ENCODE measurements at places on chromosomes 4 and X.

- DNase-seq: peak; percentile 14
These were observed 112.0 kb downstream of the SHROOM3 start for GRCh38 chr4:76546759-76547742.

DNA sequence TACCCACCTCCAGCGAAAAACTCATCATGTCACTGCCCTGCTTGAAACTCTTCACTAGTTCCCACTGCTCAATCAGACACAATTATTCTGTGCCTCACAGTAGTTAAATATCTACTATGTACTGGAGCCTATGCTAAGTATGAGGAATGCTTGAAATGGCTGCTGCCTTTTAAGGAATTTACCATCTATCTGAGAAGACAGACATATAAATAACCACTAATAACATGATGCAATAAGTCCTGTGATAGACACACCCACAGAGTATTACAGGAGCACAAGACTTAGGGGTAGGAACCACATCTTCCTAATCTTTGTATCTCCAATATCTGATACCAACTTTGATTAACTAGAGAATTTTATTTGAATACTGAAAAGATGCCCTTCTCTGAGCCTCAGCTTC, 21.1 kb downstream of the SLC25A53 start:
- DNase-seq: no peak

DNA sequence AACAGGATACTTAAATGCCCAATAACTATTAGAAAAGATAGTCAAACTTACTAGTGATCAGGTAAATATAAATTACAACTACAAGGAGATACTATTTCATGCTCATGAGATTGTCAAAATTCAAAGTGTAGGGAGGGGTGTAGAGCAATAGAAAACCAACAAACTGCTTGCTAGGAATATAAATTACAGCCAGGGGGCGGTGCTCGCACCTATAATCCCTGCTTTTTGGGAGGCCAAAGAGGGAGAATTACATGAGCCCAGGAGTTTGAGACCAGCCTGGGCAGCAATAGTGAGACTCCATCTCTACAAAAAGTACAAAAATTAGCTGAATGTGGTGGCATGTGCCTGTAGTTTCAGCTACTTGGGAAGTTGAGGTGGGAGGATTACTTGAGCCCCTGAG, 556.5 kb upstream of the NR3C2 start:
- no peak for DNase-seq

DNA sequence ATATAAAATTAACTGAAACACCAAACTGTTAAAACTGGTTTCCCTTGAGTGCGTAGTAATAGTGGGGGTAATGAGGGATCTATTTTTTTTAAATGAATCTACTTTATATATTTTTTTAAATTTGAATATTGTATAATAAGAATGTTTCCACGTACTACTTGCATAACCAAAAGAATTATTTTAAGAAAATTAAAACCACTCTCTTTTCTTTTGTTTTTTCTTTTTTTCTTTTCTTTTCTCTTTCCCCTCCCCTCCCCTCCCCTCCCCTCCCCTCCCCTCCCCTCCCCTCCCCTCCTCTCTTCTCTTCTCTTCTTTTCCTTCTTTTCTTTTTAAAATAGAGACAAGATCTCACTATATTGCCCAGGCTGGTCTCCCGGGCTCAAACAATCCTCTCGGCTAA, 166.9 kb upstream of the MID1 start:
- no peak for DNase-seq

- no peak for DNase-seq
These were observed 8.7 kb downstream of the PDE6B start for GRCh38 chr4:633976-634598.

GRCh38 chrX:68945603-68946228, 116.9 kb downstream of the EFNB1 start:
- no peak for DNase-seq

GRCh38 chr4:74473155-74473811, 28.3 kb downstream of the AREG start:
- DNase-seq: peak; percentile 7

GRCh38 chr4:40323866-40324265, 11.3 kb upstream of the CHRNA9 start:
- DNase-seq: no peak

DNA sequence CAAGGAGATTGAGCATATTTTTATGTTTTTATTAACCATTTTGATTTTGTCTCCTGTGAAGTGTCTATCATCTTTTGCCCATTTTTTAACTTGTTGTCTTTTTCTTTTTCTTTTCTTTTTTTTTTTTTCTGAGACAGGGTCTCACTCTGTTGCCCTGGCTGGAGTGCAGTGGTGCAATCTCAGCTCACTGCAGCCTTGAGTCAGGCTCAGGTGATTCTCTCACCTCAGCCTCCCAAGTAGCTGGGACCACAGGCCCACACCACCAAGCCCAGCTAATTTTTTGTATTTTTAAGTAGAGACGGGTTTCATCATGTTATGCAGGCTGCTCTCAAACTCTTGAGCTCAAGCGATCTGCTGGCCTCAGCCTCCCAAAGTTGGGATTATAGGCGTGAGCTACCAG, 4.6 kb upstream of the ADD1 start:
- no peak for DNase-seq

DNA sequence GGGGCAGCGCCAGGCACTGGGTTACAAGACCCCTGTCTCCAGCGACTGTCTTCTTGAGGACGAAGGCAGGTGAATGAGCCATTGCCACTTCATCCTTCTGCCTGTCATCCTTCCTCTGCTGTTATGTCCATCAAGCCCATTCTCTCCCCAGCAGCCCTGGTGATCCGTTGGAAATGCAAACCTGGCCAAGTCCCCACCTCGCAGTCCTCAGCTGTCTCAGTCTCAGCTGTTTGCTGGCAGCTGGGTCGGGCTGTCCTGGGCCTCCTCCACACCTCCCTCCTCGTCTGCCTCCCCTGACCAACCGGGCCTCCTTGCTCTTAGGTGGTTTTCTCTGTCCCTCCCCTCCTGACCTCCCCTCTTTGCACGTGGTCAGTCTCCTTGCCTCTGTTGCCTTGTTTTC, 38.0 kb downstream of the PTTG2 start:
- DNase-seq: no peak

DNA sequence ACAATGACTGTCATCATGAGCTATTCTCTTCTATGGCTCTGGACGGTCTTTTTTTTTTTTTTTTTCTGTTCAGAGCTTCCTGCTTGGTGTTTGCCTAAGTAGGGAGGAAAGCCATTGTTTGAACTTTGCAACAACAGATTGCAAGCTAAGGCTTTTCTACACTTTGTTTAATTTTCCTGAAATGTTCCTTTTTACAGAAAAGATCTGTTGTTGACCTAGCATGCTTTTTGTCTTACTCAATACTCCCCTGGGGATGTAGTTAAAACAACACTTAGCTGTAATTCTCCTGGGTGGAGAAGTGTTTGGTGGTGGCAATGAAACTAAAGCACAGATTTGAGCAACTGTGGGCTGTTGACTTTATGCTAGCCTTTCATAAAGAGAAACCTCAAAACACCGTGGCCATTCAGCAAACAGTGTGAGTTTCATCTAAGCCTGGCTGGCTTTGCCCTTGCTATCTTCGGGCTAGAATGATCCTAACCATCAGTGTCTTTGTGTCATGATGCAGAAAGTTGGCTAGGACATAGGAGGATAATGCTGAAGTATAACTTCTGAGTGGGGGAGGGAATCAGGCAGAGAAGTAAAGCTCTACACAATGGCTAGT, 110.5 kb downstream of the ANXA3 start:
- no peak for DNase-seq

DNA sequence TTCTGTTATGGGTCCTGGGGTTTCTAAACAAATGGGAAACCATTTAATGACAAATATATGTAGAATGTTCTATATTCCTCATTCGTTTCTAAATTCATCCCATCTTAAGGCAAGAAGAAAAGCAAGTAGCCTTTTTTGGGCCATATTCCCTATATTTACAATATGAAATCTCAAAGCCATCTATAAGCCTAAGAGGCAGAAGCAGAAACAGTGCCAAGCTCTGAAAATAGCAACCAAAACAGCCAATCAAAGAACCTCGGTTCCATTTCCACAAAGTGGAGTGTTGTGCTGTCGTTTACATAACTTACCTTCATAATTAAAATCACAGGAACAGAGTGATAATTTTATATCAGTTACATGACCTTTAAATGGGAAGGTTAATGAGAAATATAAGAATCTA, 330.6 kb upstream of the GATB start:
- no peak for DNase-seq

GRCh38 chrX:148513661-148514060, 13.2 kb downstream of the AFF2 start:
- DNase-seq: no peak

DNA sequence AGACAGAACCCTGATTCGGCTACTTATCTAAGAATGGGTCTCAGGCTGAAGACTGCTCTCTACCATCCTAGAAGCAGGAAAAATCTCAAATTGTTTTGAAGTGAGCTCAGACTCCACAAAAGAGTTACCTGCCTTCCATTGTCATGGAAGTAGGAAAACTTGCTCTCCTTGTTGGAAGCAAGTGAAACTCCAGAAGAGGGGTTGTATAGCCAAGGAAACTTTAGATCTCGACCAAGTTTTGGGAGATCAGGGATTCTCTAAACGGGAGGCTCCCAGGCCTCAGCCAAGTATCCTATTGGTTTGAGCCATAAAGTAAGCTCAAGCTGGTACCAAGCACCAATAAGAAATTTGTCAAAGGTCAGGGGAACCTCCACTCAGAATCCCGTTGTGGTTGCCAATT, 9.2 kb upstream of the FHDC1 start:
- no peak for DNase-seq

DNA sequence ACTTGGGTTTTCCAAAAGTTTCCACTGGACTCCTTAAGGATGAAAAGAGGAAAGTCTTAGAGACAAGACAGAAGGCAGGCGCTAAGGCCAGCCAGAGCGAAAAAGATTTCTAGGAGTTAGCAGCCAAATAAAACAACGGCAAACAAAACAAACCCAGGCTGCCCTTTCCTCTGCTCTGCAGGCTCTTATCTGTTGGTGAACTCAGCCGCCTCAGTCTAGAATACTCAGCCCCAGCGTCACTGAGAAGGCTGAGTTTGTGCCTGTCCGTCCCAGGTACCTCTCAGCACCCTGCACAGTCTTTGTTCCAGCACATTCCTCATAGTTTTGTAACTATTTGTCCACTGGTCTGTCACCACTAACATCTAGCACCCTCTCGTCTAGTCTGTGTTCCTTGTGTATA, 75.6 kb upstream of the FAM9C start:
- DNase-seq: no peak

DNA sequence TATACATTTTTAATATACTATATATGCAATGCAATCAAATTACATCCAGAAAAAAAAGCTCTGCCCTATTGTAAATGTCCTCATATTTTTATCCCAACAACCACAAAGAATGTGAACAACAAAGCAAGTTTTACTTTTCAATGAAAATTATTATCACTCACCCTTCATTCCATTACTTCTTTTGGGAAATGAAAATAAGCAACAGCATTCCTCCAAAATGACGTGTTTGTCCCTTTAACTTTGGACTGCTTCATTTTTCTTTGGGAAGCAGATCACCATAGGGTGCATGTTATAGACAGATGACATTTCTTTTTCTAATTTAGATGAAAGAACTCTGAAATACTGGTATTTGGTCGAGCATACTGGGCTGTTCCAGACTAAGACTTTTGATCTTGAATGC, 667.1 kb upstream of the BOD1L1 start:
- no peak for DNase-seq

- no peak for DNase-seq
These were observed 9.7 kb upstream of the CDKN2AIP start for GRCh38 chr4:183434666-183435190.

DNA sequence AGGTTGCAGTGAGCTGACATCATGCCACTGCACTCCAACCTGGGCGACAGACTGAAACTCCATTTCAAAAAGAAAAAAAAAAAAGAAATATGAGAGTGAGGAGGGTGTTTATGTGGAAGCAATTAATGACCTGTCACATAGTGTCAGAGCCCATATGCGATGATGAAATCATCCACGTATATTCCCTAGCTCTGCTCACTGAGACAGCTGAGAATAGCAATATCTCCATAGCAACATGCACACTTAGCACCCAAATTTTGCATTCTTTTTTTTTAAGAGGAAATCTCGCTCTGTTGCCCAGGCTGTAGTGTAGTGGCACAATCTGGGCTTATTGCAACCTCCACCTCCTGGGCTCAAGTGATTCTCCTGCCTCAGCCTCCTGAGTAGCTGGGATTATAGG, 31.5 kb upstream of the OPHN1 start:
- no peak for DNase-seq

DNA sequence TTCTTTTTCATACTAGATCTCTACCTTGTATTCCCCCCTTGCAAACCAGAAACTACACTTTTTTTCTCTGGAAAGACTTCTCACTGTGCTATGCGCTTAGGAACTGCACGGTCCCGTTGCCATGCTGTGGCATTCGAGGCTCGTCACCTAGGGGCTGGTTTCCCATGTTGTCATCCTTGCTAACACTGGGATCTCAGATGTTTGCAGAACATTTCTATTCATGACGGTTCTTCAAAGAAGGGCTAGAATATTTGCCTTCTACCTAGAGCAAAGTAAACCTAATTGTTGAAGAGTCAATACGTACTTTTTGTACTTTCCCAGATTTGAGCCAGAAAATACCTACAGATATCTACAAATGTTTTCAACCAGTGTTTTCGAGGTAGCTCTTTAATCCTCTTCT, 41.0 kb downstream of the RS1 start:
- no peak for DNase-seq

DNA sequence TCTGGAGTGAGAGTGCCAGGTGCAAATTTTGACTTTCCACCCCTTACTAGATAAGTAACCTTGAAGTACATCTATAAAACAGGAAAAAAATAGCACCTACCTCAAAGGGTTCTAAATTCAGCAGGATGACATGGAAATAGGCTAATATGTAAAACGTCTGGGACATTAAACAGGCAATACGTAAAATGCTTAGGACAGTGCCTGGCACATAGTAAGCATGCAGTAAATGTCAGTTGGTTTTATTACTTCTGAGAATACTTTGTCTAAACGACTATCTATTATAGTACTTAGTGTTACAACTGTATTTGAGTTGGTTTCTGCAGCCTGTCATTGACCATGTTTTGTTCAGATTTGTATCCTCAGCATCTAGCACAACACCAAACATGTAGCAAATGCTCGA, 70.8 kb downstream of the ARX start:
- no peak for DNase-seq

DNA sequence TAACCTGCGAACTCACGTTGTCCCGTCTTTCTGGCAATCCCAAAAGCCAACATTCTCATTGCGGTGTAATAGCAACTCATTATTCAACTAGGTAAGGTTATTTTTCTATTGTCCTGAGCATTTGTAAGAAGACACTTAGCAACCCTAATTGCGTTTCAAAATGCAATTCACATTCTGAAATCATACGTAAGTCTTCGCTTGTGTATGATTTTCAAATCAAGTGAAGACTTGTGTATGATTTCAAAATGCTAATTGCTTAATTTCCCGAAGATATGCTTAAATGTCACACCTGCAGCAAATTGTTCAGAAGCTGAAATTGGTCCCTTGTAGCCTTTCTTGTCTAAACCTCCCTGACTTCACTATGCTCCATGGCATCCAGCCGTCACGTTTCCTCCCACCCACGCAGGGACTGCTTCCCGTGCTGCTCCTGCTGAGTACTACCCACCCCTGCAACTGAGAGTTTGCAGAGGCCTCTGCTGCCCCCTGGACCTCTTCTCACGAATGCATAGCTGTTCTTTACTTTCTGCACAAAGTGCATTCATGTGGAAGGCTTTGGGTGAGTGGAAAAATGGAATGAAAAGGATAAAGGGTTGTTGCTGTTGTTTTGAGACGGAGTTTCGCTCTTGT, 40.8 kb upstream of the CLDN24 start:
- DNase-seq: no peak

- no peak for DNase-seq
These were observed 11.8 kb upstream of the DCUN1D4 start for GRCh38 chr4:51831133-51831532.

GRCh38 chrX:12871257-12871656, 4.4 kb downstream of the TLR7 start:
- DNase-seq: no peak

GRCh38 chrX:39848243-39848642, 249.5 kb downstream of the BCOR start:
- DNase-seq: no peak

Measured in thoracic aorta (tissue), 2 donors.